ENCODE measurements at places on chromosomes 6 and 20.

GRCh38 chr6:31722173-31722572, 627 bp upstream of the LY6G6C start:
- no peaks in the 10 kb centered on the region for H3K27me3 ChIP-seq
- peaks cover 5% of the 10 kb centered on the region for H3K36me3 ChIP-seq
- no peak overlapping the region for H3K27ac ChIP-seq
- H3K4me3 ChIP-seq = no peak overlapping the region

DNA sequence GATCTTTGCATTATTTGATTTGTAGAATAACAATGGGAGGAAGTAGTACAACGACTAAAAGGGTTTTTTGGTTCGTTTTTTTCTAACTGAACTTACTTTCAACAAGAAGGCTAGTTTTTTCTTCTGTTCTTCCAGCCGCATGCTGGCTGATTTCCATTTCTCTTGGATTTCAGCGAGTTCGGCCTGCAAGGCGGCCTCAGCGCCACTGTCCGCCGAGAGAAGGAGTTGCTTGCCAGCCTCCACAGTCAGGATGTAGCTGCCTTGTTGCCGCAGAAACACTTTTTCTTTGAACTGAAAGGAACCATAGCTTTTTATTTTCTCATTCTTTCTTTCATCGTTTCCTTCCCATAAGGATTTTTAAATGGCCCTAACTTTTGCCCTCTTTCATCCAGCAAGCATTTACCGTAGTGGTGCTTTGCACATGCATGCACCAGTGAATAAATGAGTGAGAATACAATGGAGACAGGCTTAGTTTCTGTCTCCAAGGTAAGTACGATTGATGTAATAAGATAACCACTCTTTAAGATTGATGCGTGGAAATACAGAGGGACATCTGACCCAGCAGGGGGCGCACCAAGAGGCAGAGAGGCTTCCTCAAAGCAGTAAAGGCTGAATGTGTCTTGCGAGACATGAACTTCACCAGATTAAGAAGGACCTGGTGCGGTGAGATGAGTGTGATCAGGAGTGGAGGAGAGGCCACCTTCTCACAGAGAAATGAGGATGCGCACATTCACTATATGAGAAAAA, 398.8 kb downstream of the ESR1 start:
- no peak overlapping the region for H3K4me3 ChIP-seq
- no peak overlapping the region for H3K27ac ChIP-seq
- no peaks in the 10 kb centered on the region for H3K4me1 ChIP-seq
- H3K36me3 ChIP-seq = peaks cover 24% of the 10 kb centered on the region
- H3K27me3 ChIP-seq = no peaks in the 10 kb centered on the region

GRCh38 chr20:45038745-45039474, 62.0 kb downstream of the KCNS1 start:
- no peak overlapping the region for H3K27ac ChIP-seq
- DNase-seq = no peak
- H3K4me3 ChIP-seq = no peak overlapping the region
- H3K36me3 ChIP-seq = no peaks in the 10 kb centered on the region

DNA sequence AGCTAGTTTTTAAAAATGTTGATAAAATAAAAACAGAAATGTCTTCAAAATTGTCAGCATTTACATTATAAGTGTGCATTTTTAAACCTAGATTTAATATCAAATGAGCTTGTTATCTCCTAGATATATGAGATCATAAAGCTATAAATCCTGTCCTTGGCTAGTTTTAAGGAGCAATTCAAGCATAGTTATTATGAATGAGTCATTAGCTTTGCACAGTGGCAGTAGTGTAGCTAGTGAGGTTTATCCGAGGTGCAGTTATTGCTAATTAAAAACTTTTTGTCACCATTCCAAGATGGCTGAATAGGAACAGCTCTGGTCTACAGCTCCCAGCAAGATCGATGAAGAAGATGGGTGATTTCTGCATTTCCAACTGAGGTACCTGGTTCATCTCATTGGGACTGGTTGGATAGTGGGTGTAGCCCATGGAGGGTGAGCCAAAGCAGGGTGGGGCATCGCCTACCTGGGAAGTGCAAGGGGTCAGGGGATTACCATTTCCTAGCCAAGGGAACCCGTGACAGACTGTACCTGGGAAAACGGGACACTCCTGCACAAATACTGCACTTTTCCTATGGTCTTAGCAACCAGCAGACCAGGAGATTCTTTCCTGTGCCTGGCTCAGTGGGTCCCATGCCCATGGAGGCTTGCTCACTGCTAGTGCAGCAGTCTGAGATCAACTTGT, 108.8 kb upstream of the SYNCRIP start:
- no peak for DNase-seq
- H3K27me3 ChIP-seq = no peaks in the 10 kb centered on the region
- H3K4me1 ChIP-seq = no peaks in the 10 kb centered on the region

DNA sequence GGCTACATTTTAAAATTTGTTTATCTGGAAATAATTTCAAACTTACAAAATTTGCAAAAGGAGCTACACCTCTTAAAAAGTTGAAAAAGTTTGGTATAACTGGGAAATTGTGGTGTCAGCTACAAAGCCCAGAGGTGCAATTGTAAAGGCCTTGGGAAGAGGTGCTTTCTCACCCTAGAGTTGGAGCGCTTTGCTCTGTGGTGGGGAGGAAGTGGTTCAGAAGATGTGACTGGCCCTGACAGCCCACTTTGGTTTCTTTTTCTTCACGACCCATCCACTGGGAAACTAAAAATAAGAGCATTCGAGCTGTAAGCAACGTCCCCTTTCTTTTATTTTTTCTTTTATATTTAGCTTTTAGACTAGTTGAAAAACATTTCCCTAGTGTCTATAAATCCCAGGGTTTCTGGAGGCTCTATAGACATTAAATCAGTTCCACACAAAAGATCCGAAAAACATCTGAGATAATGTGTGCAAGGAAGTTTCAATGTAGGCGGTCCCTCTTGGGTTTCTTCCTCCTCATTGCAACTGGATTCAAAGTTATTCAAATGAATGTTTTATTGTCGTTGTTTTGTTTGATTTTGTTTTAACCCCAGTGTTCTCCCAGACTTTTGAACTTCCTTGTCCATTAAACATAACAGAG, 397.8 kb downstream of the KIF16B start:
- DNase-seq = no peak
- no peaks in the 10 kb centered on the region for H3K4me1 ChIP-seq
- H3K36me3 ChIP-seq = no peaks in the 10 kb centered on the region
- H3K27ac ChIP-seq = no peak overlapping the region
- no peak overlapping the region for H3K4me3 ChIP-seq
- no peaks in the 10 kb centered on the region for H3K27me3 ChIP-seq

GRCh38 chr6:128882991-128883611, at the start of gene LAMA2:
Gene LAMA2 (plus strand): TSS chr6:128883138. CDS start chr6:128883246, 108 bp downstream.
- H3K4me1 ChIP-seq = no peaks in the 10 kb centered on the region
- no peaks in the 10 kb centered on the region for H3K27me3 ChIP-seq
- peak; percentile 85 for DNase-seq
- no peak within 1 kb of the TSS for H3K27ac ChIP-seq
- no peaks in the 10 kb centered on the region for H3K36me3 ChIP-seq

GRCh38 chr6:122648726-122649125, 38.5 kb downstream of the PKIB start:
- no peaks in the 10 kb centered on the region for H3K36me3 ChIP-seq
- H3K4me1 ChIP-seq = no peaks in the 10 kb centered on the region
- no peak overlapping the region for H3K4me3 ChIP-seq
- no peak overlapping the region for H3K27ac ChIP-seq

- H3K27ac ChIP-seq = no peak overlapping the region
- H3K27me3 ChIP-seq = no peaks in the 10 kb centered on the region
- H3K4me3 ChIP-seq = peak overlapping the region; percentile 14
- H3K4me1 ChIP-seq = no peaks in the 10 kb centered on the region
- no peaks in the 10 kb centered on the region for H3K36me3 ChIP-seq
These were observed 81.7 kb downstream of the COL9A1 start for GRCh38 chr6:70221025-70221714.

GRCh38 chr6:97240222-97240621, 42.8 kb downstream of the MMS22L start:
- H3K4me1 ChIP-seq = no peaks in the 10 kb centered on the region
- DNase-seq = no peak
- H3K27ac ChIP-seq = no peak overlapping the region
- no peaks in the 10 kb centered on the region for H3K36me3 ChIP-seq

- peaks cover 19% of the 10 kb centered on the region for H3K36me3 ChIP-seq
- peaks cover 15% of the 10 kb centered on the region for H3K4me1 ChIP-seq
- DNase-seq = no peak
- H3K27me3 ChIP-seq = no peaks in the 10 kb centered on the region
- peak overlapping the region; percentile 98 for H3K4me3 ChIP-seq
These were observed 942 bp downstream of the ACAT2 start for GRCh38 chr6:159762681-159763293.

GRCh38 chr6:155100087-155100486, 105.0 kb downstream of the TIAM2 start:
- no peak overlapping the region for H3K4me3 ChIP-seq
- no peaks in the 10 kb centered on the region for H3K4me1 ChIP-seq
- H3K36me3 ChIP-seq = no peaks in the 10 kb centered on the region

DNA sequence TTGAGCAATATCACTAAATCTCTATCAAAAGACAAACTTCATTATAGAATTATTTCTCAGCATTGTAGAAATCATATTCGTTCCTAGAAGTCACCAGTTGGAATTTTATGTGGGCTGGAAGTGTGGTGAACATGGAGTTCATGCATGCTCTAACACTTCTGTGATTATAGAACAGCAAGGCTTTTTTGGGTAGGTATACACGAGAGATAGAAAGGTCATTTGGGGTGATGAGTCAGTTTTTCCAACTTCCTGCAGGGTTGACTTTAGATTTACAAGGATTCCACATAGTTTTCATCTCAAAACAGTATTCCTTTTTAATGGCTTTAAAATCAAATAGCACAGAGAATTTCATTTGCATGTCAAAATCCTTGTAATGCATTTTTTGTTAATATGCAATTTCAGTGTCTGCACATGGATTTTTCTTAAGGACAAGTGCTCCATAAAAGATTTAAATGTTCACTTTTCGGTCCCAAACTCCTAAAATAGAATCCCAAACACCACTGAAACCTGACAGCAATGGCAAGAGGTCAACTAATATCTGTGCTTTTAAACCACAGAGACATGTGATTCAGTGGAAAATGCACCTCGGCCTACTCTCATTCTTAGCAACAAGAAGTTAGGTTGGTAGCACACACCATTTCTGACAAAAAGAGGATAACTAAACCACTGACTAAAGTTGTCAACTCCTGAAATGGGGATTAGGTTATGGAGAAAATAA, 211.0 kb downstream of the MOXD1 start:
- no peaks in the 10 kb centered on the region for H3K4me1 ChIP-seq
- H3K27me3 ChIP-seq = no peaks in the 10 kb centered on the region
- H3K27ac ChIP-seq = no peak overlapping the region
- no peak for DNase-seq
- H3K4me3 ChIP-seq = no peak overlapping the region

- no peak for DNase-seq
- H3K4me3 ChIP-seq = no peak overlapping the region
- H3K27me3 ChIP-seq = no peaks in the 10 kb centered on the region
- no peaks in the 10 kb centered on the region for H3K36me3 ChIP-seq
- H3K4me1 ChIP-seq = no peaks in the 10 kb centered on the region
These were observed 141.6 kb downstream of the BTBD9 start for GRCh38 chr6:38498085-38498484.

DNA sequence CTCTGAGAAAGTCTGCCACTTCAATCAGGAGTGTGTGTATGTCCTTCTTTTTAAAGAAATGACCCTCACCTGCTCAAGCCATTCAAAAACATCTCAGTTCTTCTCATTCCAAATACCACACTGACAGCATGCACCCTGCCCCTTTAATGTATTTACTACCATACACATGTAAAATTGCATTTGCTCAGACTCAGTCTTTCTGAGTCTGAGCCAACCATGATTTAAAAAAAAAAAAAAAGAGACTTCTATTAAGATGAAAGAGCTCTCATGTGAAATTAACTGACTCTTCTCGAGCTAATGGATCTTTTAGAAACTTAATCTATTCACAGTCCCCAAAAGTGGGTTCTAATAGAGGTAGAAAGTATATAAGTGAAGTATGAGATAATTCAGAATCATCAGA, 1.4 kb upstream of the FILIP1 start:
- H3K27me3 ChIP-seq = no peaks in the 10 kb centered on the region
- no peak overlapping the region for H3K27ac ChIP-seq
- no peak for DNase-seq

DNA sequence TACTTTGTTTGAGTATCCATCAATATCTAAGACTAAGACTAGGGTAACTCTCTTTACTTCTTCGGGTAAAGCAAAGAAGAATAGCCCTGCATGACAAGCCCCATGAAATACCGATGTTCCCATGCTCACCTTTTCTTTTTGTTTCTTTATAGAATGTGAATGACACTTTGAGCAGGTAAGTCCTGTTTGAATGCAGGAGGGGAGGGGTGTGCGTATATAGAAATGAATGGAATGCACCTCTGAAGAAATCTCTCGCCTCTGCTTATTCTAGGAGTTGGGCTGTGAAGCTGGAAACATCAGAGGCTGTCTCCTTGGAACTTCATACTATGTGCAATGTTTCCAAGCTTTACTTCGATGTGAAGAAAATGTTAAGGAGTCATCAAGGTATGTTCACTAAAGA, 10.3 kb downstream of the TRIM38 start:
- peaks cover 11% of the 10 kb centered on the region for H3K36me3 ChIP-seq
- no peak for DNase-seq
- no peak overlapping the region for H3K27ac ChIP-seq
- H3K4me1 ChIP-seq = peaks cover 18% of the 10 kb centered on the region

DNA sequence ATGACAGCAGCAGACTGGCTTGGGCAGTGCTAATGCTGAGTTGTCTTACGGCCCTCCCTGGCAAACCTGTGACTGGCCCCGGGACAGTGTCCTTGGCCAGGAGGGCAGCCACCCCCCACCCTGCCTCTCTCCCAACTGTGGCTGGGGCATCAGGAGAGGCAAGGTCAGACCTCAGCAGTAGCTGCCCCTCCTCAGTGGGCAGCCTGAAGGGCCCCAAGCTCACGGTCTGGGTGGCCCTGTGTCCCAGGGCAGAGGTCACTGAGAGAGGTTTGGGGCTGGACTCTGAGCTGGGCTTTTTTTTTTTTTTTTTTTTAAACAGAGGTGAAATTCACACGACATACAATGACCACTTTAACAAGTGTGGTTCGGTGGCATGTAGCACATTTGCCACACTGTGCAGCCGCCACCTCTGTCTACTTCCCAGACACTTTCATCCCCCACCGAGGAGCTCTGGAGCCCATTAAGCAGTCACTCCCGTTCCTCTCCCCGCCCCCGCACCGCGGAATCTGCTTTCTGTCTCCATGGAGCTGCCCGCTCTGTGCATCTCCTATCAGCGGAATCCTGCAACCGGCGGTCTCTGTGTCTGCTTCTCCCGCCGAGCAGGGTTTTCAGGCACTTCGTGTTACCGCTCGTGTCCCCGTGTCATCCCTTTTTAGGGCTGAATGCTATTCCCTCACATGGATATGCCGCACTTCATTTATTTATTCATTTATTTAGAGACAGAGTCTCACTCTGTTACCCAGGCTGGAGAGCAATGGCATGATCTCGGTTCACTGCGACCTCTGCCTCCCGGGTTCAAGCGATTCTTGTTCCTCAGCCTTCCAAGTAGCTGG, 67.9 kb upstream of the GATA5 start:
- no peaks in the 10 kb centered on the region for H3K36me3 ChIP-seq
- H3K4me1 ChIP-seq = no peaks in the 10 kb centered on the region
- no peak overlapping the region for H3K27ac ChIP-seq
- no peaks in the 10 kb centered on the region for H3K27me3 ChIP-seq
- DNase-seq = peak; percentile 79

- DNase-seq = no peak
- H3K27me3 ChIP-seq = no peaks in the 10 kb centered on the region
- no peaks in the 10 kb centered on the region for H3K4me1 ChIP-seq
- H3K36me3 ChIP-seq = no peaks in the 10 kb centered on the region
- H3K4me3 ChIP-seq = no peak overlapping the region
These were observed 73.0 kb downstream of the RNGTT start for GRCh38 chr6:88890394-88890793.

- no peak overlapping the region for H3K4me3 ChIP-seq
- no peak overlapping the region for H3K27ac ChIP-seq
- no peaks in the 10 kb centered on the region for H3K27me3 ChIP-seq
- peaks cover 2% of the 10 kb centered on the region for H3K4me1 ChIP-seq
- DNase-seq = no peak
- no peaks in the 10 kb centered on the region for H3K36me3 ChIP-seq
These were observed 51.3 kb downstream of the PDE7B start for GRCh38 chr6:135902756-135903331.

Measured in kidney (tissue), 22 donors.